Hypothalamus (tissue), 51 donors: ENCODE measurements at places on chromosomes 5 and 9.

DNA sequence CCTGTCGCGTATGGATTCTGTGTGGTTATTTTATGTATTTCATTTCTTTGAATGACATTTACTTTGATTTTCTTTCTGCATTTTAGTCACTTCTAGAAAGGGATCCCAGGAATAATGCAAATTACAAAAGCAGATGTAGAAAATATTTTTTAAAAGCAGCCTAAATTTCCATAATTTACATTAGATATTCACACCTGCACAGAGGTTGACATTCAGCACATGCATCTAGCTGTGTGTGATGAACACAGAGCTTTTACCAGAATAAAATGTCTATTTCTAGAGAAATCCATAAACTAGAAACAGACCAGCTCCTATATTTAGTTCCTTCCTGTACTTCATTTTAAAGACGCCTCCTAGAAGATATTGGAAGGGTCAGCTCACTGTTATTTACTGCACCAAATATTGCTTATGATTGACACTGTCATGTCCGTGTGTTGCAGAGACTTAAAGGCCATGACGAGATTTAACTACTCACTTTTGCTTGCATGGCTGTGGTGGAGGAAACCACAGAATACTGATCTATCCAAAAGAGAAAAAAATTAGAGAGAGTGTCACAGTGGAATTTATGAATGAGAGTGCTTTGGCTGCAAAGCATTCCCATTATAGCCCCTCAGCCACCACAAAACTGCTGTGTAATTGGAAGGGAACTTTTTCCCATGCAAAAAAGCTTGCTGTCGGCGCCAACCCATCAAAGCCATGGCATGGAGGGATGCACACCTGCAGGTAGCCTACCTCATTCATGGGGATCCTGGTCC, 58.1 kb downstream of the EBF1 start:
- no peak for DNase-seq

GRCh38 chr9:129145841-129146292, 32.2 kb downstream of the IER5L start:
- DNase-seq: no peak

DNA sequence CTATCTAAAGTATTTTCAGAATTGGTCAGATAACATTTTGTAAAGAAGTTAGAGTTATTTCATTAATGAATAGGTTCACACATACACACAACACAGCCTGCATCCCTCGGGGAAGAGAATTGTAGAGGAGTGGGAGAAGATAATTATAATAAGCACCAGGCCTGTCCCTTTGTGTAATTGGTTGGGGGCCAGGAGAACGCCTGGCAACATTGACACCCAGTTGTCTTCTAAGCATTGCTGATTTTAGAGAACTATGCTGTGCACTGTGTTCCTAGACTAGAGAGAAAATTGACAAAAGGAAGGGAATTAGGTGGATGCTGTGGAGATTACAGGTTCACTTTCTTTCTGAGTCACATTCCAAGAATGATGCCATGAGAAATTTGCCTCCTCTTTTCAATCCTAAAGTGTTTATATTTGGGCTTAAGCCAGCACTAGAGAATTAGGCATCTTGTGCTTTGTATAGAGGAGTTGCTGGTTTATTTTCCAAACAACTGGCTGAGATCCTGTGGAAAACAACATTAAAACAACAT, 247.6 kb downstream of the COX7C start:
- no peak for DNase-seq

GRCh38 chr9:136494012-136494411, 11.2 kb upstream of the SEC16A start:
- no peak for DNase-seq

GRCh38 chr5:169081000-169081724, 219.8 kb downstream of the SLIT3 start:
- no peak for DNase-seq

DNA sequence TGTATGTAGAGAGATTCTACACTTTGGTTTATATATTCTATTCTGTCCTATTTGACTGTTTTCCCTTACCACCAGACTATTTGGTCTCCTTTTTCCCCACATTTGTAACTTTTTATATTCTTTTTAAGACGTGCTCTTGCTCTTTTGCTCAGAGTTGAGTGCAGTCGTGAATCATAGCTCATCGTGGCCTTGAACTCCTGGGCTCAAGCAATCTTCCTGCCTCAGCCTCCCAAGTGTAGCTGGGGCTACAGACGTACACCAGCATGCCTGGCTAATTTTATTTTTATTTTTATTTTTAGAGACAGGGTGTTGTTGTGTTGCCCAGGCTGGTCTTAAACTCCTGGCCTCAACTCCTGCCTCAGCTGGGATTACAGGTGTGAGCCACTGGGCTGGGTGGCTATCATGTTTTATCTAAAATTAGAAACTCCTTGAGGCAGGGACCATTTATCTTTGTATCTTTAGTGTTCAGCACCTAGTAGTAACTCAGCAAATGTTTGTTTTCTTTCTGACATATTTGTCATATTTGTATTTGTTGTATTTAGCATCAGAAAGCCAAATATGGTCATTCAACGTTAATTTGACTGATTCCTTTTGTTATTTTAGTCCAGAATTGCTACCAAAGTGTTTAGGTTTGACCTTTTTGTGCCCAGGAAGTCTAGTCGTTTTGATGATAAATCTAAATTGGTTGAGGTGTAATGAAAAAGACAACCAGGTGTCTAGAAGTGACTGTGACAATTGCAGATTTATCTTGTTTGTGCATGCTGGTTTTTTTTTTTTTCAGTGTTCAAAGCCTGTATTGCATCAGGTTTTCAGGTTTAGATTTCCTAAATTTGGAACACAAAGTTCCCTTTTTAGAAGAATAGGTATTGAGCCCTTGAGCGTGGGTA, 44.3 kb downstream of the ERBIN start:
- no peak for DNase-seq

DNA sequence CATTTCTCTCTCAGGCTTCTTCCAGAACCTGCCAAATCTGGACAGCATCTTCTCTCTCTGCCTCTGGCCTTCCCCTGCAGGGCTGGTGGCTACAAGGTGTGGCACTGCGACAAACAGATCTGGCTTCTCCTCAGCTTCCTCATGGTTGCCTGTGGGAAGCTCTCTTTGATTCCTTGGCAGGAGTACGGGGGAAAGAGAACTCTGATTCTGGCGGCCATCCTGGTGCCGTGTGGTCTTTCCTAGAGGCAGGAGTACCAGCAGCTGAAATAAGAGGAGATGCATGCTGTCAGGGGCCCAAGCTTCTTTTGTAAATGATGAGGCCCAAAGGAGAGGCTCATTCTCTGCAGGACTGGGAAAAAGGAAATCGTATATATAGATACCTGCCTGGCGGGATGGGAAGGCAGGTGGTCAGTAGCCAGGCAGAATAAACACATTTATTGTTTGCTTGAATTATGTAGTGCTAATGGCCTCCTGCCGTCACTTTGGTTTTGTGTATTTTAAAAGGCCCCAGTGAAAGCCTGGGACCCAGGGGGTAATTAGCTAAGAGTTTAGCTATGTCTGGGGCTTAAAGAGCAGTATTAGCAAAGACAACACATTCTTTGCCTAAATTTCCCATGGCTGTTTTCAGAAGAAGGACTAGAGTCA, at the start of gene CER1:
Gene CER1 (minus strand): TSS at position 343 of the 645 bp plus-strand sequence. CDS start 61 bp downstream, at position 282.
- DNase-seq: no peak

DNA sequence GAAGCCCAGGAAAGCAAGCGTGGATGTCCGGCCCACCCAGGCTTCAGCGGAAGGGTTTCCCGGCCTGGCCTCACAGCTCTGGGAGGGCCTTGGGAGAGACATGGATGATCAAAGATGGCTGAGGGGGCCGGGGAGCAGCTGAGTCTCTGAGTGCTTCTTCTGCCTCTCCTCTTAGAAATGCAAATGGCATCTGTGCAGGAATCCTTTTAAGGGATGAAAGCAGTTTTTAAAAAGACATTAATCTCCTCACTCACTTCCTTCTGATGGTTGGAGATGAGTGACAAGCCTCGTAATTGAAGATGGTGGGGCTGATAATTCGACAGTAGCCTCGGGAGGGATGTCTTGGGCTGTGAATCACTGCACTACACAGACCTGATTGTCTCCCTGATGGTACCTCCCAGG, 24.3 kb upstream of the PITX1 start:
- DNase-seq: no peak

GRCh38 chr5:127400539-127400938, 109.9 kb downstream of the MEGF10 start:
- DNase-seq: no peak

GRCh38 chr9:14561929-14562405, 131.3 kb downstream of the ZDHHC21 start:
- DNase-seq: no peak

- no peak for DNase-seq
Observed at GRCh38 chr5:10233505-10233904, 16.2 kb downstream of the ATPSCKMT start.

DNA sequence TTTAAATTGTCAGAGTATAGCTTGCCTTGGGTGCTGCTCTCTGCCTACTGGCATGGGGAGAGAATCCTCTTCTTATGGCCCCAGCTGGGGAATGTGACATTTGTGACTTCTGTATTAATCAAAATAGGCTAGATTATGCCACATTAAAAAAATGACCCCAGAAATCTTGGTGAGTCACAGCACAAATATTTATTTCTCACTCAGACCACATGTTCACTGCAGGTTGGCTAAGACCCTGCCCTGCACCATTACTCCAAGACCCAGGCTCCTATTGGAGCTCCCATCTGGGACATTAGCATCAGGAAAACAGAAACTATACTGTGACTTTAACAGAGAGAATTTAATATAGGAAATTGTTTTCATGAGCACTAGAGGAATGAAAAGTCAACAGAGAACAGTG, 16.6 kb upstream of the WHRN start:
- DNase-seq: no peak

- DNase-seq: no peak
Observed at GRCh38 chr5:22557251-22557650, 295.9 kb downstream of the CDH12 start.

GRCh38 chr9:108663422-108663821, 192.4 kb downstream of the ACTL7B start:
- DNase-seq: no peak

DNA sequence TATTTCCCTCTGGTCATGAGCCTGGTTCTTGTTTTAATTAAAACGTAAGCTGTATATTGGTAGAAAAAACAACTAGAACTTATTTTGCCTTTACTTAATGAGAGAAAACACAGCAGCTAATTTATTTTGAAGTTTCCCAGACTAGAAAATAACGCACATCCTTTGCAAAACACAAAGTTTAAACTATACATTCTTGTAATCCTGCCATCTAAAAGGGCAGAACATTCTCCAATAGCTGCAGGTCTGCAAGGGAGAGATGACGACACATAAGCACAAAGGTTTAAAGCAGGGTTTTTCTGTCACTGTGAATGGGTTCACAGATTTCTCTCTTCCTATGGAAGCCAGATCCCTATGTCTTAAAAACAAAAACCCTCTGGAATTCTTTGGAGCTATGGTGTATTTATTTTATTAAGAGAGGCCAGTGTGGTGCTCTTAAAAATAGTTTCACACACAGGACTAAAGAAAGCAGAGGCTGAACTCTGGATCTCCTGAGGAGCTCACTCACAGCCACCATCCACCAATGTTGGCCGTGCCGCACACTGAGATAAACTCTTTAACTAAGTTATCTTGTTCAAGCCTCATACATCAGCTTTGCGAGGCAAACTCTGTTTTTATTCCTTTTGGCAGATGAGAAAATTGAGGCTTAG, 82.4 kb downstream of the SNCAIP start:
- DNase-seq: no peak

DNA sequence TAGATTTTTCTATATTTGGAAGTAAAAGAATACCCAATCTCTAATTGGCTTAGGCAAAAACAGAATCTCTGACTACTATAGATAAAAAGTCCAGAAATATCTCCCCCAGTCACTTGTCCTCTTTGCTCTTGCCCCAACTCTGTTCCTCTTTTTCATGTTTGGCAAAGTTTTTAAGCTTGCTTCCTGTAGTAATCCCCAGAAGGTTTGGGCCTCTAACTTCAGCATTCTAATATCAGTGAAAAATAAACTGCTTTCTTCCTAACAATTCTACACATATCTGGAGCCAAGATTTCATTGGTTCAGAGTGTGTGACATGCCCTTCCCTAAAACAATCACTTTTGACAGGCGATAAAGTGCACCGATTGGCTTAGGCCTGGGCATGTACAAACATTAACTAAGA, 1680.3 kb downstream of the MAT2B start:
- no peak for DNase-seq

DNA sequence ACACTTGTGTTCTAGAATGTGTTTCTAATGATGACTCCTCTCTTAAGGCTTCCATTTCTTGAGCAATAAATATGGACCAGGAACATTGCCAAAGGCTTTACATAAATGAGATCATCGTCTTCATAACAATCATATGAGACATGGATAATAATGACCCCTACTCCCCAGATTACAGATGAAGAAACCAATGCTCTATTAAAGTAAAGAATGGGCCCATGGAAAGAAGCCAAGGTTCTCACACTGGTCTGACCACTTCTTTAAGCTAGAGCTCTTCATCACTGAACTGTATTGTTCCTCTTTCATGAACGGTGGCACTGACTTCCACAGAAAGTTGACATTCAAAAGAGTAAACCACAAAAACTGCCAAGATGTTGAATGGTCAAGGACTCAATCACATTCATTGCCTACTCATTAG, 65.3 kb downstream of the MARCHF3 start:
- no peak for DNase-seq

DNA sequence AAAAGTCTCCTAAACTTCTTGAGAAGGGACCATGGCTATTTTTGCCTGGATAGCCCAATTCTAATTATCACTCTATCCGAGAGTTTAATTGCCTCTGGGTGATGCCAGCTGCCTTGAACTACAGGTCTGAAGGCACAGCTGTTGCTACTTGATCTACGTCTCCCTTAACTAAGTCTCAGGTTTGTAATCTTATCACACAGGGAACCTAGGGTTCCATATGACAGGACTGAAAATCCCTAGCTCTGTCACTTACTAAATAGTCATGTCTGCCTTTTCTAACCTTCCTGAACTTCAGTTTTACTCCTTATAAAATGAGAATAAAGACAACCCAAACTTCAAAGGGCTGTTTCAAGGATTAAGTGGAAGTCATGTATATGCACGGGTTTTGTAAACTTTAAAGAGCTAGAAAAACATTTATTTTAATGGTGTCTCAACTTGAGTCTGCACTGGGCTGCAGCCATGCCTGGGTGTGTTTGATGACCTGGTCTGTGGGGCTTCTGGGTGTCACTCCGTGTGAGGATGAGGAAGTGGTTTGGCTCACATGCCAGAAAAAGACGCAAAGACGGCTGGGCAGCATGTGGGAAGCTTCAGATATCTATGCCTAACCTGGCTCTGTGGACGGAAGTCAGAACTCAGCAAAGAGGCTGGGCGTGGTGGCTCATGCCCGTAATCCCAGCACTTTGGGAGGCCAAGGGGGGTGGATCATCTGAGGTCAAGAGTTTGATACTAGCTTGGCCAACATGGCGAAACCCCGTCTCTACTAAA, 129.3 kb upstream of the SLC44A1 start:
- no peak for DNase-seq
